Activated naive CD4-positive, alpha-beta T cell treated with anti-CD3 and anti-CD28 coated beads for 36 hours (primary cell): ENCODE measurements at places on chromosomes 12 and 14.

GRCh38 chr12:57092876-57093414 is 4.0 kb downstream of the NAB2 start:
- no peak for DNase-seq

- no peak for DNase-seq
Measured at GRCh38 chr14:74599946-74600345, 12.1 kb downstream of the LTBP2 start.

GRCh38 chr12:118183711-118184110 is 47.8 kb downstream of the PEBP1 start:
- no peak for DNase-seq

DNA sequence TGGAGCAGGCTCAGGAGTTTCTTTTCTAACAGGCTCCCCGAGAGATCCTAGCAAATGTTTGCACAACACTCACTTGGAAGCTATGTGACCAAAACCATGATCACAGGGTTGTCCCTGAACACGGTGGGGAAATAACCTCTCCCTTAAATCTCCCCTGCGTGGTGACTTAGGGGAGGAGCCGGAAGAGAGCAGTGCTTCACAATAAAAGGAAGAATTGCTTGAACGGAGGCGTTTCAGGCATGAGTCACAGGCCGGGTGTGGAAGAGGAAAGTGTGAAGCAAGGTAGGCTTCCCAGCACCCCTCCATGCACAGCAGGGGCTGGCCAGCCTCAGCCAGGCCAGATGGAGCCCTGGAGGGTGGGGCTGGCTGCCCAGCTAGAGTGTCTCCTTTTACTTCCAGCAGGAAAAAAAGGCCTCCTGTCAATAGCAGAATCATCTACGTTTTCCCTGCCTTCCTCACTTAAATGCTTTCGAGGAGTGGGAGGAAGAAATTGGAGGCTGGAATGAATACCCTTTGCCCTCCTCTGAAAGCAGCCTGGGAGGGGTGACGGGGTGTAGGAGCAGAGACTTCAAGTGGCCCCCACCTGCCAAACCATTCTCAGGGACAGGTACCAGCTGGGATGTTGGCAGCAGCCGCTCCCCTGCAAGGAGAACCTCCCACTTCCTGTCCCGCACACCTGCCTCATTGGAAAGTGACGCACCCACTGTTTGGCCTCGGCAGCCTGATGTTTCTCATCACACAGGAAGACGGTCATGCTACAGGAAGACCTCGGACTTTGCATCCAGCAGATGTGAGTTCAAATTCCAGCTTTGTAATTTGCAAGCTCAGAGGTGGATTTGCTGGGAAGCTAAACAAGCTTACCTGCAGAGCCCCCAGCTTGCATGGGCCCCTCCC is 30.1 kb upstream of the PPP2R5C start:
- DNase-seq = peak; percentile 96

DNA sequence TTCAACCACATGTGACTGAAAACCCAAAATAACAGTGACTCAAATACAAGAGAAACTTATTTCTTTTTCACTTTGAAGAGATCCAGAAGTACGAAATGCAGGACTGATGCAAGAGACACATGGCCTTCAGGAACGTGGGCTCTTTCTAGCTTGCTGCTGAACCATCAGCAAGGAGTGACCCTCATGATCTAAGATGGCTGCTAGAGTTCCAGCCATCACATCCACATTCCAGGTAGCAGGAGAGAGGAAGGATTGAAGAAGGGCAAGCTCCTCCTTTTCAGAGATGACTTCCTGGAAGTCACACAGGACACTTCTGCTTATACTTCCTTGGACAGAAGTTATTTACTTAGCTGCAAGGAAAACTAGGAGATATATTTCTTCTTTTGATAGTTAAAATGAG is 67.6 kb upstream of the BCL11B start:
- no peak for DNase-seq
